Eye (tissue), 1 donor: ENCODE measurements at places on chromosomes 16 and 17.

- DNase-seq: no peak
Measured at GRCh38 chr17:77817953-77818352, 140.6 kb upstream of the TNRC6C start.

- DNase-seq: peak; percentile 70
Measured at GRCh38 chr16:28935924-28936783, 4.4 kb downstream of the CD19 start.

DNA sequence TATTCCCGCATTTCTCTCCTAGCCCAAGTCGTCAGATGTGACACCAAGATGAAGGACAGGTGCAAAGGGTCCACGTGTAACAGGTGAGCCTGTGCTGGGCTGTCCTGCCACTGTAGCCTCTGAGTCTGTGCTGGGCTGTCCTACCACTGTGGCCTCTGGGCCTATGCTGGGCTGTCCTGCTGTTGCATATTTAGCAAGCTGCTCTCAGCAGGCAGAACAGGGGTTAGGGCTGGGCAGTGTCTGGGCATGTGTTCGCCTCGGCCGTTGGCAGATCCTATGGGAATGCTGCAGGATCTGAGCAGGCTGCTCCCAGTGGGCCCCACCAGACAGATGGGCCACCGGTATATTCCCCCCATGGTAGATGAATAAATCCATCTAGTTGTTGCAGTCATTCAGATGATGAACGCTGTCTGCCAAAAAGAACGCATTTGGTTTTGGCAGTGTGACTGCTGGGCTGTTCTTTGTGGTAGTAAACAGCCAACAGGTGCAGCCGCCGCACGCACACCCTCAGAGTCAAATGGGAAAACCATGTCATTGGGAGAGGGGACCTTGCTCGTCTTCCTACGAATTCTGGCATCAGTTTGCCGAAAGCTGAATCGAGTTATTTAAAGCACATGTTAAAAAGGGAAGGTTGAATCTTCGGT, 49.2 kb downstream of the CRISPLD2 start:
- no peak for DNase-seq

DNA sequence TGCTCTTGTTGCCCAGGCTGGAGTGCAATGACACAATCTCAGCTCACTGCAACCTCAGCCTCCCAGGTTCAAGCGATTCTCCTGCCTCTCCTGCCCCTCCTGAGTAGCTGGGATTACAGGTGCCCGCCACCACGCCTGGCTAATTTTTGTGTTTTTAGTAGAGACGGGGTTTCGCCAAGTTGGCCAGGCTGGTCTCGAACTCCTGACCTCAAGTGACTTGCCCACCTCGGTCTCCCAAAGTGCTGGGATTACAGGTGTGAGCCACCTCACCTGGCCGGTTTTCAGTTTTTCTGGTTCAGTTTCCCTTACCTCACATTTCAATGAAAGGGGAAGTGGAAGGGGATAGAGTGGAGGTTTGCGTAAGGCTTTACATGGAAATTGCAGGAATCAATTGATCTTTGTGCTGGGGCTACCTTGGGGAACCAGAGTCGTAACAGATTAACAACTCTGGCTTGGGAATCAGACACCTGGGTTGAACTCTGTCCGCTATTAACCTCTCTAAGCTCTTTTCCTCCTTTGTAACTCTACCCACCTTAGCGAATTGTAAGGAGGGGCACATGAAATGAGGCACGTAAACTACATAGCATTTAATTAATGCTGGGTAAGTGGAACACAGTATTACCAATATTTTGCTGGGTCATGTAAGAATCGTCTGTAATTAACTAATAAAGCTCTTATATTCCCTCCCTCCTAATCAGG, 3.2 kb downstream of the MPV17L start:
- no peak for DNase-seq

- peak; percentile 49 for DNase-seq
Measured at GRCh38 chr16:74035816-74036215, 260.8 kb upstream of the PSMD7 start.

- DNase-seq: no peak
Measured at GRCh38 chr17:33910200-33910857, 344.8 kb upstream of the CCL2 start.

DNA sequence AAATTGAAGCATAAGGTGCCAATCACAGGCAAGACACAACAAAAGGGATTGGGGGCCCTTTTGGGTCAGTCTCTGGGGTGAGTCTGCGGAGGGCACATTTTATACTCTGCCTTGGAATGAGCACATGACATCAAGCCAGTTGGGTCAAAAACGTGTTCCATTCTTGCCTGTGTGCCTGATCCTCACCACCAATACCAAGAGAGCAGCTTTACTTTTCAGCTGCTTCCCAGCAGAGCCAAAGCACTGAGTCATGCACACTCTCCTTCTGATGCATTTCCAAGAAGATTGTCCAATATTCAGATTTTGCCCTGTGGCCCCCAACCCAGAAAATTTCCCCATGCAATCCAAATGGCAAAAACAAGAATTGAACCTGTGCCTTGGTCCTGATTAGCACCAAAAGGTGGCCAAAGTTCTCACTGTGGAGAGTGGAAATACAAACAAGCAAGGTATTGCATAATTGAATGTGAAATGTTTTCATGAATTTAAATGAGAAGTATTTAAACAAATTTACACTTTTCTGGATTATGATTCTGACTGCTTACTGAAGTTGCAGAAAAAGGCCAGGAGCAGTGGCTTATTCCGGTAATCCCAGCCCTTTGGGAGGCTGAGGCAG, 217.8 kb upstream of the SOX9 start:
- no peak for DNase-seq

DNA sequence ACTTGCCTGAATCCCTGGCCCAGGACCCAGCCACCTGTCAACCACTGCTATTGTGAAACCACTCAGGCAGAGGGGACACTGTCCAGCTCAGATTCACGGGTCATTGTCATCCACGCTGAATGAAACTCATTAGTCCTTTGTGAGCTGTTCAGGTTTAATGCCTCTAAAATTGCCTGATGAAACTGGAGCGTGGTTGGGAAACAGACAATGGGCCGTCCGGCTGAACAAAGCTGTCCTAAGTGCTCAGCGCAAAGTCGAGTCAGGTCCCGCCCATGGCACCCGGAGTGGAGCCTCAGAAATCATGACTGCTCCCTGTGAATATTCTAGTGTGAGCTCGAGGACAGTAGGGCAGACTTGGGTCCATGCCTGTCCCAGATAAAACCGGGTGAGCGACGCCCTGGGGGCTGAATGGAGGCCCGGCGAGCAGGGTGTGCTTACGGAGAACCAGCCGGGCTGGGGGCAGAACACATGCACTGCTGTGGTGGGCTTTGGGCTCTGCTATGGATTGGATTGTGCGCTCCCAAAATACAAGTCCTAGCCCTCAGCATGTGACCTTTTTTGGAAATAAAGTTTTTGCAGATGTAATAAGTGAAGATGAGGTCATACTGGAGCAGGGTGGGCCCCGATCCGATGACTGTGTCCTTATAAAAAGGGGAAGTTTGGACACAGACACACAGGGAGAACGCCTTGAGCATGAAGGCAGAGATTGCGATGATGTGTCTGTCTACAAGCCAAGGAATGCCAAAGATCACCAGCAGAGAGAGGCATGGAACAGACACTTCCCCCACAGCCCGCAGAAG, 12.9 kb upstream of the CMIP start:
- DNase-seq: peak; percentile 89

GRCh38 chr17:44492706-44493272, 10.4 kb downstream of the GPATCH8 start:
- no peak for DNase-seq

- DNase-seq: peak; percentile 30
Measured at GRCh38 chr16:21101631-21102420, 48.8 kb downstream of the DNAH3 start.

GRCh38 chr17:49696233-49696761, 11.5 kb downstream of the SLC35B1 start:
- no peak for DNase-seq

GRCh38 chr17:81503619-81504018, 9.0 kb downstream of the ACTG1 start:
- no peak for DNase-seq
